ENCODE measurements at places on chromosomes 7 and 10.

- no peak for ATAC-seq
Observed at GRCh38 chr7:69338144-69338543, 260.1 kb upstream of the AUTS2 start.

GRCh38 chr10:14397066-14397465, 66.3 kb upstream of the FRMD4A start:
- ATAC-seq: no peak

DNA sequence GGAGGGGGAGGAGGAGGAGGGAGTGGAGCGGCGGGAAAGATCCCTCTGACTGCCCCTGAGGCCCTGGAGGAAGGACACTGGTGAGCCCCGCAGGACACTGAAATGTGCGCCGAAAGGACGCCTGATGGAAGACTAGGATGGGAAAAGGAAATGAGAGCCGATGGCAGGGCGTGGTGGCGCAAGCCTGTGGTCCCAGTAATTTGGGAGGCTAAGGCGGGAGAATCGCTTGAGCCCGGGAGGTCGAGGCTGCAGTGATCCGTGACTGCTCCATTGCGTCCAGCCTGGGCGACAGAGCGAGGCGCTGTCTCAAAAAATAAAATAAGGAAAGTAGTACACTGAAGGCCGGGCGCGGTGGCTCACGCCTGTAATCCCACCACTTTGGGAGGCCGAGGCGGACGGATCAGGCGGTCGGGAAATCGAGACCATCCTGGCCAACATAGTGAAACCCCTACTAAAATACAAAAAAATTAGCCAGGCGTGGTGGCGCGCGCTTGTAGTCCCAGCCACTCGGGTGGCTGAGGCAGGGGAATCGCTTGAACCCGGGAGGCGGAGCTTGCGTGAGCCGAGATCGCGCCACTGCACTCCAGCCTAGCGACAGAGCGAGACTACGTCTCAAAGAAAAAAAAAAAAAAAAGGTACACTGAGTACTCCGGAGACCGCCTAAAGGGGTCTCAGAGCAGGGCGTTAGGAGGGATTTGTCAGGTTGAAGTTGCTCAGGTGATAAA, 561 bp upstream of the HNRNPF start:
- ATAC-seq: no peak

DNA sequence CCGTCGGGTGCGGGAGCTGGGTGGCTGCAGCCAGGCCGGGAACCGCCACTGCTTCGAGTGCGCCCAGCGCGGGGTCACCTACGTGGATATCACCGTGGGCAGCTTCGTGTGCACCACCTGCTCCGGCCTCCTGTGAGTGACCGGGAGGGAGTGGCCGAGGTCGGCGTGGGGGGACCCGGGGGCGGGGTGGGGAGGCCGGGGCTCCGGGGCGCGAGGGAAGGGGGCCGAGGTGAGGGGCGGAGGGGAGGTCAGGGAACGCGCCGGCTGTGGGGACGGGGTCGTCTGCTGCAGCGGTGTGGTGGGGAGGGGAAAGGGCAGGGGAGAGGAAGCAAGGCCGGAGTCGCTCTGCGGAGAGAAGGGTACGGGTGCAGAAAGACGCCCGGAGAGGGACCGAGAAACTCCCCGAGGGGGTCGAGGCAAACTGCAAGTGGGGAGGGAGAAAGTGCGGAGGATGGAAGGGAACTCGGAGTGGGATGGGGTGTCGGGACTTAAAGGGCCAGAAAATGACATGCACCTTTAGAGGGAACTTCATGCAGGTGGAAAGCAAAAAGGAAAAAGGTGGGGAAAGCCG, 518 bp downstream of the AGFG2 start:
- no peak for ATAC-seq

GRCh38 chr10:104057717-104058116, 28.0 kb downstream of the COL17A1 start:
- no peak for ATAC-seq

- ATAC-seq: peak; percentile 78
Observed at GRCh38 chr10:116848032-116848943, 1.0 kb upstream of the ENO4 start.

GRCh38 chr10:27526242-27526641, 22.1 kb downstream of the RAB18 start:
- ATAC-seq: no peak

GRCh38 chr10:47098964-47099363, 187.7 kb downstream of the PTPN20 start:
- ATAC-seq: no peak

GRCh38 chr7:741850-742249, 14.8 kb upstream of the PRKAR1B start:
- ATAC-seq: no peak

DNA sequence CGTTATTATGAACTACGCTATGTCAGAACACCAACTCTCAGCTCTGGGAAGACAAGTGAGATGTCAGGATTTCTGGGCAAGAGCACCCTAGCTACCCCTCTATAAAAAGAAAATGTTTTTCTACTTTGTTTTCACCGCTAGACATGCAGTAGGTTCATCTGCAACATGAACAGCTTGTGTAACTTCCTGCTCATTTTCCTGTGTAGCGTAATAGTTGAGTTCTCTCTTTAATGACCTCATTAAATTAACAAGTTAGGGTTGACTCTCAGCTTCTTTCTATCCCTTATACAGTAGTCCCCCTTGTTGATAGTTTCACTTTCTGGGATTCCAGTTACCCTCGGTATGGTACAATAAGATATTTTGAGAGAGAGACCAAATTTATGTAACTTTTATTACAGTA, 329.4 kb upstream of the ZNF32 start:
- no peak for ATAC-seq

- ATAC-seq: no peak
Observed at GRCh38 chr10:64798297-64798696, 1277.1 kb downstream of the REEP3 start.

DNA sequence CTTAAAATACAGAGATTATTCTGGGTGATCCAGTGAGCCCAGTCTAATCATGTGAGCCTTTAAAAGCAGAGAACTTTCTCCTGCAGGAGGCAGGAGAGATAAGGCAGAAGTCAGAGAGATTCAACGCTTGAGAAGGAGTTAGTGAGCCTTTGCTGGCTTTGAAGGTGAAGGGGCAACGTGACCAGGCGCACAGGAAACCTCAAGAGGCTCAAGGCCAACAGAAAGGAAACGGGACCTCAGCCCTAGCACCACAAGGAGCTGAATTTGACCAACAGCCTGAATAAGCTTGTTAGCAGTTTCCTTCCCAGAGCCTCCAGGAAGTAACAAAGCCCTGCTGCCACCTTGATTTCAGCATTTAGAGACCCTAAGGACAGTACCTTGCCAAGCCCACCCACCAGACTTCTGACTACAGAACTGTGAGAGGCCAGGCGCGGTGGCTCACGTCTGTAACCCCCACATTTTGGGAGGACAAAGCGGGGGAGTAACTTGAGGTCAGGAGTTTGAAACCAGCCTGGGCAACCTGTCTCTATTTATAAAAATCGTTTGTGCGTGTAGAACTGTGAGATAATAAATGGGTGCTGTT, 87.3 kb upstream of the KAT6B start:
- ATAC-seq: no peak

DNA sequence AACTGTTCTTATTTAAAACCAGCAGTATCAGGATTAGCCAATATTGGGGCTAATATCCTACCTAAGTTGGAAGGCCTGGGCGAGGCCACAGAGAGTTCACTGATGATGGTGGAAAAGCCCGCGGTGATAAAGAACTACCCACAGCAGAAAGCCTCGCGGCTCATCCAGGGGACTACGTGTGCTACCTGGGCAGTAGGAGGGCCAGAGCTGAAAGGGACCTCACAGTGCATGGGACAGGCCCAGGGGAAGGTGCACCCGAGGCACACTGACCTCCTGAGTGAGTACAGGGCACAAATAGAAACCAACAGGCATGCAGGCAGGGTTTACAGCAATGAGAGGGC, 1.4 kb downstream of the WDR86 start:
- no peak for ATAC-seq

DNA sequence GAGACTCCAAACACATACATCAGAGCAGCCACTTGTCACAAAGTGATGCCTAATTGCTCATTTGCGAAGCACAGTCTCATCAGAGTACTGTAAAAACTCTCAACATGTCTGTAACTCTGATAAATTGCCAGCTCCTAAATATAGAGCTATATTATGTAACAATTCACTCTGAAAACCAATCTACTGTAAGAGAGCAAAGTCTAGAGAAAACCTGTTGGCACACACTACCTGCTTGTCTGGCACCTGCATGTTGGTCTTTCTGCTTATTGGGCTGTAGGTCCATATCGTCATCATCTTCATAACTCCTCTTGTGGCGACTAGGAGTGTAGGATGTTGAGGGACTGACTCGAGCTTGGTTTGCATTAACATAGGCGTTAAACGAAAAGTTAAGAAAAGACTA, 19.8 kb downstream of the MCMBP start:
- ATAC-seq: no peak

GRCh38 chr7:1817061-1817712, 147.1 kb downstream of the ELFN1 start:
- ATAC-seq: no peak

DNA sequence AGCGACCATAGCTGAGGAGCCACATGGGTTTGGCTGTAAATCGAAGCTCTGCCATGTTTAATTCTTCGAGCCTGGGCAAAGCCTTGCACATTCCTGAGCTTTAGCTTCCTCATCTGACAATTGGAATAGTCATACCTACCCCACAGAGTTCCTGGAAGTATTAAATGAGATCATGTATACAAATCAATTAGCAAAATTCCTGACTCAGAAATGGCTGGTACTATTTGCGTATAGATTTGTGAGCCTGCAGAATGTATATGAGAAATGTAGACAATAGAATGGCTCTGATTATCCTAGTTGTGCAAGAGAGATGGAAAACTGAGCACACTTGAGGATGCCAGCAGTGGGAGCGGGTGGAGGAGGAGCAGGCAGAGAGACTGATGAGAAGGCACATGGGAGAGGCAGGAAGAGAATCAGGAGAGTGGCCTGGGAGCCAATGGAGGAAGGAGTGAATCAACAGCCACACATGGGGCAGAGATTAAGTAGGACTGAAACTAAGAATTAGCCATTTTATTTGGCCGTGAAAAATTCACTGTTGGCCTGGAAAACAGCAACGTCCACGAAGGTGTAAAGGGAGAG, 128.0 kb upstream of the C1GALT1 start:
- ATAC-seq: no peak

DNA sequence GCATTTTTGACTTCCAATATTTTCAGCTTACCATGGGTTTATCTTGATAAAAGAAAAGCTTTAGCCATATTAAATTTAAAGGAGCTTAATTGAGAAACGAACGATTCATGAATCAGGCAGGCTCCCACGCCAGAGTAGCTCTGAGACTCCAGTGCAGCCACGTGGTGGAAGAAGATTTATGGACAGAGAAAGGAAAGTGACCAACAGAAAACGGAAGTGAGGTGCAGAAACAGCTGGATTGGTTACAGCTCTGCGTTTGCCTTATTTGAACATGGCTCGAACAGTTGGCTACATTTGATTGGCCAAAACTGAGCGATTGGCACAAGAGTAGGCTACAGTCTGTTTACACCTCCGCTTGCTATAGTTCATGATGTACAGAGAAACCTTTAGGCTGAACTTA, 395.4 kb downstream of the GATA3 start:
- no peak for ATAC-seq

Data from activated CD4-positive, CD25-positive, alpha-beta regulatory T cell treated with anti-CD3 and anti-CD28 coated beads, Interleukin-2, amount 50 U/mL, for 24 hours (primary cell).